ENCODE measurements at places on chromosomes 13 and 19. TPM values are rescaled to one million over a fixed set of nuclear protein-coding genes. Genes with fewer than 3 reads are reported as not detected.

- DNase-seq: no peak
These were observed 199.0 kb downstream of the SLC7A1 start for GRCh38 chr13:29396446-29396845.

FBN3 gene
- total RNA-seq: not detected

LYPD5 gene
- 0.37 TPM for total RNA-seq

SYCN gene
- not detected for total RNA-seq

- no peak for DNase-seq
These were observed 20.8 kb downstream of the DOT1L start for GRCh38 chr19:2184422-2184975.

- no peak for DNase-seq
These were observed 52.6 kb downstream of the MAP4K1 start for GRCh38 chr19:38564981-38565690.

DNA sequence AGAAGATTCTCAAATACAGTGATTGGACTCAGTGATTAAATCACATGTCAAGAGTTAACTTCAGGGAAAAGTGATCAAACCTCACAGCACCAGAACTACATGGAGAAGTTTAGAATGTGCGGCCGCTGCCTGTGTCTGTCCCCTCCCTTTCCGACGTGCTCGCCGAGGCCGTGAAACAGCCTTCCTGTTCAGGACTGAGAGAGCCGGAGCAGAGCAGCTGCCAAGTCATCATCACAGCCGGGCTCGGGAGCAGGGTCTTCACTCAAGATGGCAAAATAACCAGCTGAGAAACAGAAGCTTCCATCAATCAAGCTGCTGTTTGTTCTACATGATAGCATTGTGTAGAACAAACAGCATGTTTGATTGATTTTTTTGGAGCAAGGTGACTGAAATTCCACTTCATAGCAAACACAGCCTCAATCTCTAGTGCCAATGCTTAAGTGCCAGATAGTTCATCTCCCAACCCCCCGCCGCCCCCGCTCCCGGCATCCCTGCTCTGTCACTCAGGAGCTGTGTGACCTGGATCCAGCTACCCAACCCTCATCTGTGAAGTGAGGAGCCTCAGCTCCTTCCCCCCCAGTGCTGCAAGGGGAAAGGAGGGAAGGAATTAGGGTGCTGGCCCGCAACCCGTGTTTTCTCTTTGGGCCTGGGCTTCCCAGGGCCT lies 70.6 kb downstream of the HSPH1 start:
- DNase-seq: no peak

RASAL3 gene
- total RNA-seq: not detected

GRCh38 chr19:52171321-52172169 lies at the start of gene ZNF836:
ZNF836 (minus strand) TSS chr19:52171621; CDS start chr19:52168072, 3,549 bp downstream.
- peak; percentile 6 for DNase-seq

DNA sequence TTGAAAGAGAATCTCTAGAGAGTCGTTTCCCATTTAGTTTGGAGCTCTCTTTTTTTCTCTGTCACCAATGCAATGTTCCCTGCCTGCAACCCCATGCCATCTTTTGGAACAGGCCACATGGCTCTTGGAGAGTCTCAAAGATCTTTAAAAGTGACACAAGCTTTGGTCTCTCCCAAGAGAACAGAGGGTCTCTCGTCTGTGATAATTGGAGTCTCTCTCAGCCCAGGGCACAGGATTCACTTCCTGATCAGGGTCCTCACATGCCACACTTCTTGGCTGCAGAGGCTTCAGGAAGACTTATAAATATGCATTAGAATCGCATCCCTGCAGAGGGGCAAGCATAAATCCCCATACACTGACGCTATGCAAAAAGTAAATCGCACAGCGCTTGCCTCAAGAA lies 240.5 kb downstream of the IRS2 start:
- DNase-seq: no peak

APC2 gene
- 0.63 TPM for total RNA-seq

DNA sequence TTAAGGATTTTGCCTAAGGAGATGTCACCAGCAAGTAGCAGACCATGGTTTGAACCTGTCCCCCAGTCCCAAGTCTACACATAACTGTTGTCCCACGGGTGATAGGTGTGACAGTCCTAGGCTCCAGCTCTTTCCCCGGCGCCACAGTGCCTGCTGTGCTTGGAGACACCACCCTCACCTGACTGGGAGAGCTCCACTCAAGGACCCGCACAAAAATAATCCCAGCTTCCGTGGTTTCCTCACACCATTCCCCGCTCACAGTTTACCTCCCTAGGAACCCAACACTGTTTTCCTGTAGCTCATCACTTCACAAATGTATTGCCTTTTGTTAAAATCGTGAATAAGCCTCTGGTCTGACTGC lies 19.8 kb upstream of the RASA3 start:
- no peak for DNase-seq

- no peak for DNase-seq
These were observed 4.6 kb downstream of the NFIC start for GRCh38 chr19:3370728-3371591.

- DNase-seq: no peak
These were observed 8.2 kb downstream of the ATP11A start for GRCh38 chr13:112697756-112698655.

- peak; percentile 86 for DNase-seq
These were observed 135.7 kb downstream of the LMO7 start for GRCh38 chr13:75771818-75772217.

DNA sequence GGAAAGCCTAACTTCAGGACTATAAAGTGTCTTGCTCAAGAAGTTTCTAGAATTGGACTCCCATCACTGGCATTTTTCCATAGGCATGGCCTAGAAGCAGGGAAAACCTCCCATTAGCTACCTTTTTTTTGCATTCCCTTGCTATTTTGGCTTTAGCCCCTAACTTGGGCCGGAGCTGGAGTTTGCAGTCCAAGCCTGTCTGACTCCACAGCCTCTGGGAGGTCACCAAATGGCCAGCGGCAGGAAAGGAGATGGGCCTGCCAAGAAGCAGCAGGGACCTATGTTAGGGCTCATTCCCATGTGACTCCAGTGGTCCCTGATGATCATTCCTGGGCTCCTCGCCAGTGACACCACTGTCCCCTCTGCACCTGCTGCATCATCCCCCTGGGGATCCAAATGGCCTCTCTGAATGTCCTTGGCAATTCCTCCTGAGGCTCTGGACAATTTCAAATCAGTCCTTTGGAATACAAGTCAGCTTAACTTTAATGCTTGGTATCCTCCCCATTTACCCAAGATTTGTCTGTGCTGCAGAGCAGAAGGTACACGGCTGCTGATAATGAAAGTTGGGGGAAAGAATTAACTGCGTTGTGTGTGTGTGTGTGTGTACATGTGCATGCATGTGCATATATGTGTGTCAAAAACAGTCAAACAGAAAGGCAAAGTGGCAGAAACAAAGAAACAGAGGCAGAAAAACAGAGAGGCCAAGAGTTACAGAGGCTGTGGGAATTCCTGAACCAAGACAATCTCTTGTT lies 69.8 kb upstream of the SERP2 start:
- DNase-seq: no peak

GRCh38 chr19:11240008-11240444 lies 607 bp downstream of the ANGPTL8 start:
- DNase-seq: no peak

GRCh38 chr19:11463391-11463790 lies 17.5 kb downstream of the ELAVL3 start:
- DNase-seq: no peak

HAUS5 gene
- total RNA-seq: 19.7 TPM

- peak; percentile 32 for DNase-seq
These were observed 5.7 kb downstream of the FGF9 start for GRCh38 chr13:21676611-21677021.

DNA sequence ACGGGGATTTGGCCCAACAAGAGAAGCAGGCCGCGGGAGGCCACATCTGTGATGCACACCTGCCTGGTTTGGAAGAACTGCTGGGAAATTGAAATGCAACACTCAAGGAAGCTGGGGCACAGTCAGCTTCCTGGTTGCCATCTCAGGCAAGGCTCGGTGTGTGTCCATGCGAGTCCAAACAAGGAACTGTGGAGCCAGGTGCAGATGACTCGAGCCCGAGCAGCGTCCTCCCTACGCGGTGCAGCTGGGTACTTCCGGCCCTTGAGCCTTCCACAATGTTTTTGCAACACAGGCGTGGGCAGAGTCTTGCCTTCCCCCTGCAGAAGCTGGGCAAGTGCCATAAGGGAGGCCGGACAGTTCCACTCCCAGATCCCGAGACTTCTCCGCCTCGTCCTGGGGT lies 94.6 kb downstream of the CRYL1 start:
- DNase-seq: no peak

COMP gene
- not detected for total RNA-seq

- DNase-seq: no peak
These were observed 86.8 kb upstream of the STARD13 start for GRCh38 chr13:33372251-33372919.

DNA sequence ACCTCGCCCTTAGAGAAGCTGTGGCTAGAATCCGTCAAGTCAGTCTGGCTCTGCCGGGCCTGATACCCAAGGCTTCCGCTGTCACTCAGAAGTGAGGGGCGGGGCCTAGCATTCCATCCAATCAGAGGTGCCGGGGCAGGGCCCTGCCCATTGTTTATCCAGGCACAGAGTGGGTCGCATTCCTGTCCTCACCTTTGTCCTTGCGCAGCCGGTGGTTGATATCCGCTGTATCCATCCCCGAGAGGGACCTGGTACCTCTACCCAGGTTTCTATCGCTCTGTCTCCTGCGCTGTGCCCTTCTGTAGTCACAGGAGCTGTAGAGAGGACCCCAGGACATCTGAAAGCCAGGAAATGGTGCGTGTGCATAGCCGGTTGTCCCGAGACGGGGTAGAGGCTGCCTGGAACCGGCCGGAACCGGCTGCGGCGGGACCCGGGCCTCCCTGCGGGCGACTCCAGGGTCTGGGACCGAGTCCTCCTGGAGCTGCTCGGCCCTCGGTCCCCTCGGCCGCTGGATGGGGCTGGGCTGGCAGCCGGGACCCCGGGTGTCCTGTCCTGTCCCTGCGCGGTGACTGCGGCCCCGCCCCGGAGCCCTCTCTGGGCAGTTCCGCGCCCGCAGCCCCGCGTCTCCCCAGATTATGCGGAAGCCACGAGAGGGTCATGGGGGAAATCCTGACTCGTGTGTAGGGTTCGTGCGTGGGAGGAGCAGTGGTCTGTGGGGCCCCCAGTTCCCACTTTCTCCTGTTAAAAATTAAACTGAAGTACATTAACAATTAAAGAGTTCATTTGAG lies at the start of gene ZNF763:
TSS of gene ZNF763 (plus strand) at position 183 of the 788 bp plus-strand sequence. CDS start at position 352, 169 bp downstream.
- no peak for DNase-seq

TMEM272 gene
- total RNA-seq: not detected

PAN3 gene
- 14.1 TPM for total RNA-seq

RBM42 gene
- 93.9 TPM for total RNA-seq

ZNF85 gene
- total RNA-seq: 9.3 TPM

DNA sequence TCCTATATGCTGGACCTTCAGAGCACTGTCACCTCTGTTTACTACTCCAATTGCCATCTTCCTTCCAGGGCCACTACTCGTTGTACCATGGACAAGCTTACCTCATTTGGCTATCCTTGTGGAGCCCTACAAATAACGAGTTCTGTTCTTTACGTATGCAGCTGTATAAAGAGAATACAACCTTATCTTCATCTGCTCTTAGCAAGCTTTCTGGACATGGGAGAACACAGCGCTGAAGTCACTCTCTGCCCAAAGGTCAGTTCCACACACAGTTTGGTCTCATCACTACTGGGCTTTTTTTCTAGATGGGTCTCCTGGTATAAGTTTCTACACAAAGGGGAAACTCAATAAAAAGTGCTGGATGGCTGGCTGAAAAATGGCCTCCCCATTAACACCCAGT lies 88.9 kb downstream of the CDADC1 start:
- no peak for DNase-seq

- no peak for DNase-seq
These were observed 1.4 kb downstream of the USP12 start for GRCh38 chr13:27170221-27170515.

GRCh38 chr19:47407417-47407774 lies 11.9 kb downstream of the MEIS3 start:
- no peak for DNase-seq

CPAMD8 gene
- not detected for total RNA-seq

- DNase-seq: no peak
These were observed 494 bp downstream of the NCLN start for GRCh38 chr19:3186160-3186688.

URAD gene
- not detected for total RNA-seq

DNA sequence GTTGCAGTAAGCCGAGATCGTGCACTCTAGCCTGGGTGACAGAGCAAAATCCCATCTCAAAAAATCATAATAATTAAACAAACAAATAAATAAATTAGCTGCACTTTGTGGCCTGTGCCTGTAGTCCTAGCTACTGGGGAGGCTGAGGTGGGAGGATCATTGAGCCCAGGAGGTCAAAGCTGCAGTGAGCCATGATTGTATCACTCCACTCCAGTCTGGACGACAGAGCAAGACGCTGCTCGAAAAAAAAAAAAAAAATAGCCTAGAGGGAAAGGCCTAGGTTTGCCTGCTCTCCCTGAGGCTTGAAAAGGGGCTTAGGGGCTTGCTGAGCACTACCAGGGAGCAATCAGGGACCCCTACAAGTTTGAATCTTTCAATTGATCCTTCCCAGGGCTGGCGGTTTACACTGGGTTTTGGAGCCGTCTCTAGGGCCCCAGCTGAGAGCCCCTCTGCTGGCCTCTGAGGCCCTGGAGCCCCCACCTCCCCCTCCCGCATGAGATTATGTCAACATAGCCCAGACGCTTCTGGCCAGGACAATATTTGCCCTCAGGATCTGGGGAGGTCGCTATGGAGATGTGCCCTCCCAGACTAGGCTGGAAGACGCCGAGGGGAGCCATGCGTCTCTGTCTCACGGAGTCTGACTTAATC lies 10.4 kb upstream of the GIPR start:
- no peak for DNase-seq

FCAR gene
- total RNA-seq: not detected

- no peak for DNase-seq
These were observed 675 bp downstream of the PEG3 start for GRCh38 chr19:56839652-56840450.

- no peak for DNase-seq
These were observed 28.4 kb downstream of the CRTC1 start for GRCh38 chr19:18711893-18712292.

DNA sequence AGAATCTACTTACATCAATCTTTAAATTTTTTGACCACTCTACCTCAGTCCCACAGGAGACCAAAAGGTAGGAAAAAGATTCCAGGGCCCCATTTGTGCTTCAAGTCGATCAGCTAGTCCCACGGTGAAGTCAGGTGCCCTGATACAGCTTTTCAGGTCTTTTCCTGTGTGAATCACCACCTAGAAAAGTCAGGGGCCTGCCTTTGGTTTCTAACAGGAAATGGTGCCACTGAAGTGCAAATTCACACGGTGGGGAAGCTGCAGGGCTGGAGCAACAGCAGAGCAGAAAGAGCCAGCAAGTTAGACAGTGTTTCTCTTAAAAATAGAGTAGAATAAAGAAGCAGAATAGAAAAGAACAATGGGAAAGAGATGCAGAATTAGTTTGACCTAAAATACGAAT lies 107.5 kb downstream of the KLF12 start:
- DNase-seq: peak; percentile 75

- DNase-seq: no peak
These were observed 289.9 kb downstream of the DIAPH3 start for GRCh38 chr13:59873856-59874255.

LGALS14 gene
- not detected for total RNA-seq

- DNase-seq: no peak
These were observed 24.1 kb downstream of the RRAS start for GRCh38 chr19:49615861-49616260.

- DNase-seq: no peak
These were observed 20.0 kb upstream of the ZNF841 start for GRCh38 chr19:52115526-52116053.

PRRG2 gene
- total RNA-seq: 0.70 TPM

- no peak for DNase-seq
These were observed 14.3 kb upstream of the SBK3 start for GRCh38 chr19:55559684-55560083.

Data from HT1080 (cell line).